ENCODE measurements at places on chromosomes 5 and 9.
A peak's percentile ranks its signal among the peaks of the same experiment; 100 is the strongest.

- no peak for DNase-seq
Observed at GRCh38 chr5:101877451-101877850, 418.6 kb downstream of the SLCO4C1 start.

- DNase-seq: no peak
Observed at GRCh38 chr5:83956386-83956785, 235.7 kb upstream of the HAPLN1 start.

- peak; percentile 54 for DNase-seq
Observed at GRCh38 chr5:154779105-154779504, 23.9 kb downstream of the LARP1 start.

- DNase-seq: no peak
Observed at GRCh38 chr5:112333331-112333781, 85.7 kb downstream of the EPB41L4A start.

DNA sequence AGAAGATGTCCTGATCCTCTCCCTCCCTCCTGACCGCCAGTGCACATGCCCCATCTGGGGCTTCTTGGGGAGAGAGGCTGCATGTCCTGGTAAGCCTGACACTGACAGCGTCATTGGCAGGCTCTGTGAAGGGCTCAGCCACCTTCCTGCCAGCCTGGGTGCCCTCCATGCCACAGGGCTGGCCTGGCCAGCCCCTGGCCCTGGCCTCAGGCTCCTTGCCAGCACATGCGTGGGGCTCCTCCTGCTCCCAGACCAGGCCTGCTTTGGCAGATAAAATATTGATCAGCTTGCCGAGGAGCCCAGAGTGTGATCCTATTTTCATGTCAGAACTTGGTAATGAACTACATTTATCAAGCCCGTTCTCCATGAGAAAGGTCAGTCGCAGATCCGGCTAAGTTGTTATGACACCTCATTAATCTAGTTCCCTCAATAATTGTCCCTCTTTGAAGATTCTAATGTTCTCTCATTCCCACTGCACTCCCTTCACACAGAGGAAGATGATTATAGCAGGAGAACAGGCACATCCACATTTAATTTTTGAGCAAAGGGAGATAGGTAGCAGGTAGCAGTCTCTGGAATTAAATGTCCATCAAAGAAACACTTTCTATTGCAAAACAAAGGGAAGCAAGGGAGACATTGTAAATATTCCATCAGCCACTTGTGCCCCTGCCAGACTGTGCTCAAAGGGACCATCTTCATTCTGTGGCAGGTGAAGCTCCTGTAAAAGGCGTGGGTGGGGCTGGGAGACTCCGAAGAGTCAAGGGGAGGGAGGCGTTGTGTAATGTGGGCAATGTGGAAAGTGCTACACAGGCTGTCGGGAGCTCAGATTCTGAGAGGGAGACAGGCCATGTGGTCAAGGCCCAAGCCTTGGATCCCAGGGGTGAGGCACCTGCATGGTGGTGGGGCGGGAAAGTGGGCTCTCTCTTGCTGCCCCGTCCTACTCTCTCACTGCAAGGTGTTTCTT, 272.0 kb downstream of the HSPA4 start:
- no peak for DNase-seq

DNA sequence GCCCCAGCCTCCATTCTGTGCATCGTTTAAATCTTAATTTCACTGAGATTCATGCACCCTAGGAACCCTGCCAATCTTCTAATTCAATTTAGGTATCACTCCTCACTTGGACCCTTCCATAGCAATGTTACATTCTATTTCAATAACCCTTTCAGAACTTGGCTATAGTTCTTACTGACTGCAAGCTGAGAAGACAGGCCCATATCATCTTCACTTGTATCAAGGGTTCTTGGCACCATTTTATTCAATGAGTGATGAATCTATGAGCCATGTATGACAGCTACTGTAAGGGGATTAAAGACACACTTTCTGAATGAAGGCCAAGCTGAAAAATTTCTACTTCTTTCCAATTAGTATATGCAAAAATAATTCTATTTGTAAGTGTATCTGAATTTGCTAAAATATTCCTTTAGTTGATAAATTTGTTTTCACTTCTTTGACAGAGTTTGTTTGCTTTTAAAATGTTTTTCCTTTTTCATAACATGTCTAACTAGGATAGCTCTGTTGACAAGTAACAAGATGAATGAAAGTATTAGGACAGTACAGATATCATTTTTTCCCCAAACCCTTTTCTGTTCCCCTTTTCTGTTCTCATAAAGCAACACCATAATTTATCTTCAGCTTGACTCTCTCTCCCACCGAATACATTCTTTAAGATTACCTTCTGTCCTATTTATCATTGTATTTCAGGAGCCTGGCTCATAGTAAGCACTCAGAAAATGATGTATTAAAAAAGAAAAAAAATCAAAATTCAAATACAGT, 9.6 kb downstream of the ITGA2 start:
- DNase-seq: no peak

DNA sequence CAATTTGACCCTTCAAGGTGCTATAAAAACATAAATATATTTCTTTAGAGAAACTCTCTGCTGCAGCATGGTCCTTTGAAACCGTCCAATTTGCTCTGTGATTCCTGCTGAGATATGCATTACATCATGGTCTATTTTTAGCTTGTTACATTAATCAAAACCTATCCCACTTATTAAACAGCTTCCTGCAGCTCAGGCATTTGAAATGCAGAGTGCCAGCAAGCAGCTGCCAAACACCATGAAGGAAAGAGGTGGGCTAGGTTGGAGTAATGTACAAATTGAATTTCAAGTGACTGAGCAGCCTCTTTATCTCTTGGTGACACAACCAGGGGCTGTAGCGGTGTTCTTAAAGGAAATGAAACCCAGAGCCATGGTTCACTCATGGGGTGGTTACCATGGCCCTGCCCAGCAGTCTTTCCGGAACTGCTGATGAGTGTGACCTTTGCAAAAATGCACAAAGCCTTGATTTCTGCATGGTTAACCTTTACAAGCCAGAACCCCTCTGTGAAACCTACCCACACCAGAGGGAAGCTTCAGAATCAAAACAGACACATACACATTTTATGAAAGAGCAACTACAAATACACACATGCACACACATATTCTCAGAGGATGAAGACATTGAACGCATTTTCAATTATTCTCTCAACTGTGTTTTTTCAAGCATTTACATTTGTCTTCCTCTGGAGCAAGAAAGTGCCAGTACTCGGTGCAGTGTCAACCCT, 155.8 kb upstream of the ZNF608 start:
- peak; percentile 4 for DNase-seq

DNA sequence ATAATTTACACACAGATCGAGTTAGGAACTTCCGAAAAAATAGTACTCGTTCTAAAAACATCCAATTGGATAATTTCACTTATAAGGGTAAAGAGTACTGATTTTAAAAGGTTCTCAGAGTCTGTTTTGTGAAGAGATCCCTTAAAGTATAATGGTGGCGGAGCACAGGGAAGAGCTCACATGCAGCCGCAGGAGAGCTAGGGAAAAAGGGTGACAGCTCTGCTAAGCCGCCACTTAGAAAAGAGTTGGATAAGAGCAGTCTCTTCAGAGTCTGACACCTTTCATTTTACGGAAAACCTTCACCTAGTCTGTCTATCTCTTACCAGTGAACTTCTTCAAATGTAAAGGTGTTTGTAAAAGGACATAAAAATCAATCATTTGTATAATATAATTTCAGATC, 149.9 kb downstream of the COMMD10 start:
- no peak for DNase-seq

GRCh38 chr9:108273988-108274387, 581.8 kb downstream of the ACTL7B start:
- no peak for DNase-seq

- DNase-seq: no peak
Observed at GRCh38 chr5:12384005-12384404, 479.8 kb upstream of the CTNND2 start.

- DNase-seq: no peak
Observed at GRCh38 chr5:136766456-136766855, 401.1 kb upstream of the TRPC7 start.

GRCh38 chr5:122267185-122267584, 44.9 kb upstream of the SNCAIP start:
- no peak for DNase-seq

- DNase-seq: no peak
Observed at GRCh38 chr5:14665101-14665822, 744 bp downstream of the OTULIN start.

DNA sequence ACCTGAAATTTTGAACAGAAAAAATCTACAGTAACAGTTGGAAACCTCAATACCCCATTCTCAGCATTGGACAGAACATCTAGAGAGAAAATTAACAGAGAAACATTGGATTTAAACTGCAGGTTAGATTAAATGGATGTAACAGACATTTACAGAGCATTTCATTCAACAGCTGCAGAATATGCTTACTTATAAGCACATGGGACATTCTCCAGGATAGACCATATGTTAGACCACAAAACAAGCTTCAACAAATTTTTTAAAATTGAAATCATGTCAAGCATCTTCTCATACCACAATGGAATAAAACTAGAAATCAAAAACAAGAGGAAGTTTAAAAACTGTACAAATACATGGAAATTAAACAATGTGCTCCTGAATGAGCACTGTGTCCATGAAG, 316.3 kb downstream of the FAM170A start:
- no peak for DNase-seq

GRCh38 chr9:69342769-69343168, 17.8 kb downstream of the ENTREP1 start:
- DNase-seq: no peak

- no peak for DNase-seq
Observed at GRCh38 chr5:181069767-181070491, 29.9 kb downstream of the BTNL9 start.

DNA sequence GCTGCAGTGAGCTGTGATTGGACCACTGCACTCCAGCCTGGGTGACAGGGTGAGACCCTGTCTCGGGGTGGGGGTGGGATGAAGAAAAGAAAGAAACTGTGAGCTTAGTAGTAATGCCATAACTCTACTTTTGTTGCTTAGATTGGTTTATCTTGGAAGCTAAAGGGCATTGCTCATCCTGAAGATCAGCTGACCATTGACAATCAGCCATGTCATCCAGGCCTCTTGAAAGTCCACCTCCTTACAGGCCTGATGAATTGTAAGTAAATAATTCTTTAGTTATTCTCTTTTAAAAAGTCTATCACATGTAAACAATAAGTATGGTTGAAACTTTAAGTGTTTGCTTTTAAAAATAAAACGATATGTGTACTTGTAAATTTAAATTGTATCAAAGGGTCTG, 11.4 kb downstream of the OCLN start:
- no peak for DNase-seq

DNA sequence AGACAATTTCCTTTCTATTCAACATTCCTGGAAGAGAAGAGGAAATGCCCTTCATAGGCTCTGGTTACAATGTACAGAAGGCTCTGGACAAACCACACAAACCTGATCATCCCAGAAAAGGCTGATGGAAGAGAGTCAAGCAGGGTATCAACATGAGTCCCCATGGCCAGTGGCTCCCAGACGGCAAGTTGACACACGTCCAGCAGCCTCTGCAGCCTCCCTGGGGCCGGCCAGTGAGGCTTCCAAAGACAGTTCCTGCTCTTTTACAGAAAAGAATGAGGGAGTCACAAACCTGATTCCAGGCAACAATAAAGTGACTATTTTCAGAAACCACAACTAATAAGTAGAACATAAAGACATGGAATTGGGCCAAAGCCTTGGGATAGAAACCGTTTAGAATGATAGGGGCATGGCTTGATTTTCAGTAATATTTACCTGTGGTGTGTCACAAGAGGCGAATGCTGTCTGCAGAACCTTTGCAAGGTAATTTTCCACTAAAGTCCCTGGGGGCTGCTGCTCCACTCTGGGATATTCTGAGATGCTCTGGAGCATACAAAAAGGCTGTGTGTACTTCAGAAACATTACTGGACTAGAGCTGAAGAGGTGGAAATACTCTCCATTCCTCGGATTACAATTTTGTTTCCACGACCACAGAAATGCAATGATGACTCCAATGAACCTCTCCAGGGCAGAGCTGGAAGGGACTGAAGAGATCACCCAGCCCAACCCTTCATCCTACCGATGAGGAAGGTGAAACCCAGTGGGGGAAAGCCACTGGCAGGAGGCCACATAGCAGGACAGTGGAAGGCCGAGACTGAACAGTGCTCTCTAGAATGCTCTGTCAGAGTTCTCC, 10.4 kb downstream of the MED27 start:
- peak; percentile 35 for DNase-seq

GRCh38 chr9:34500623-34501267, 22.0 kb downstream of the ENHO start:
- DNase-seq: no peak

GRCh38 chr9:128768606-128769005, 3.1 kb downstream of the ZER1 start:
- DNase-seq: no peak

DNA sequence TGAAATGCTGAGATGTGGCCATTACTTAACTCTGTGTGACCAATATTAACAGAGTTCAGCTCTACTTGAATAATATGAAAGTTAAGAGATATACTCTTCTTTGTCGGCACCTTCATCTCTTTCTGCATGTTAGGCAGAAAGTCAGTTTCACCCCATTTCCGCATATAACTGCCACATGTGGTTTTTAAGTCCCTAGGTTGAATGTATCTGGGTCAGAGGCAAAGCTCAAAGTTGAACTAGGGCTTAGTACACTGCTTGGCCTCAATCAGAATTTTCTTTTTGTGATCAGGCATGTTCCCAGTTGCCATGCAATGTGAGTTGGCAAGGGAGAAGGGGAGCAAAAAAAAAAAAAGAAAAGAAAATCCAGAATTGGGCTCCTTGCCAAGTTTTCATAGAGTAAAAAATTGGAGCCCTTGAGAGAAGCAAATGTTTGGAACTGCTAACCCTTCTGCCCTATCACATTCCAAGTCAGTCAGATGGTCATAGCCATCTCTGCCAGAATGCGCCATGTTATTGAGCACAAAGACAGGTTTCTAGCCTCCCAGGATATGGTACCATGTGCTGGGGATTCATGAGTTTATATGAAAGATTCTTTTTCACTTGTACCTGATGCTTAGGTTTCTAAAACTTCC, 251.2 kb upstream of the RORB start:
- DNase-seq: no peak
